NCI-H510A (cell line): ENCODE measurements at places on chromosomes 3 and 15.
A peak's percentile ranks its signal among the peaks of the same experiment; 100 is the strongest.

- no peak for DNase-seq
These were observed 132.1 kb downstream of the WDR76 start for GRCh38 chr15:43958861-43959330.

- DNase-seq, result no peak
These were observed 514.4 kb downstream of the FGF12 start for GRCh38 chr3:192212979-192213378.

GRCh38 chr3:64445109-64445943 is 220.1 kb upstream of the PRICKLE2 start:
- peak; percentile 30 for DNase-seq

- no peak for DNase-seq
These were observed 328.5 kb downstream of the RBMS3 start for GRCh38 chr3:29609328-29609811.

- no peak for DNase-seq
These were observed 74.5 kb upstream of the ZPLD1 start for GRCh38 chr3:102360183-102360860.

DNA sequence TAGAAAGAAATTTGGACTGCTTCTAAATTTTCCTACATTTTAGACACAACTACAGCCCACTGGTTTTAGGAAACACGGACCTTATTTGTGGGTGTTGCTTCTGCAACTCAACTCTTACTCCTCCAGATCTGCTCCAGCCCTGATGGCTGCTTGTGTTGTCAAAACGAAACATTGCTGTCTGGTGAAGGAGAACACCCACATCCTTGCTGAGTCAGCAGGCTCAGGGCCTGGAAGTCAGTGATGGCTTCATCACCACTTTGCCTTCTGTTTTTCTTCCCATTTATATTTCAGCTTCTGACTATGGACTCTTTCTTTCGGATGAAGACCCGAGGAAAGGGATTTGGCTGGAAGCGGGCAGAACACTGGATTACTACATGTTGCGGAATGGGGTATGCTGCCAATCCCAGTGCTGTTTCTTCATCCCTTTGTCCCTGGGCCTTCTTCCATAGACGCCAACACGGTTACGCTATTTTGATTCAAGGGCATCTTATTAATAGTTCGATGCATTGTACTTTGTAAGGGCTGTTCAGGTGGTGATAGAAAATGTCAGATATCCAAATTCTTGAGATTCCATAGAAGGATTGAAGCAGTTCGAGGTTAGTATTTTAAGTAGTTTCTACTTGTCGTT is 392.6 kb upstream of the TPM1 start:
- no peak for DNase-seq
